ENCODE measurements at places on chromosomes 2 and 18.

GRCh38 chr2:143839456-143839855 is 680.5 kb downstream of the ZEB2 start:
- no peak for DNase-seq

GRCh38 chr18:34495506-34495905 is 214.6 kb upstream of the DTNA start:
- DNase-seq = no peak

GRCh38 chr18:36543991-36544725 is 246.6 kb downstream of the FHOD3 start:
- DNase-seq = no peak

DNA sequence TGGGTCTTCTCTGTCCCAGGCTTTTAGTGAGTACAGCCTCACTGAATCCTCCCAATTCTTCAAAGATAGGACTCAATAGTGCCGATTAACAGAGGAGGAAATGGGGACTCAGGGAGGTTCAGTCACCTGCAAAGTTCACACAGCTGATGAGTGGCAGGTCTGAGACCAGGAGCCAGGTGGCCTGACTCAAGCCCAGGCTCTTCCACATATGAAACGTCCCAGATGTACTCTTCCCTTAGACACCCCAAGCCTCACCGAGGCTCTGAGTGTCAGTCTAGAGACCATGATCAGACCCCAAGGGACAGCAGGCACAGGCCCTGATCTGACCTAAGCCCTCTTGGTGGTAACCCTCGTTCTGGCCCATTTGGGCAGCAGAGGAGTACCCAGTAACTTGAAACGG is 115.2 kb downstream of the INHBB start:
- DNase-seq = no peak

DNA sequence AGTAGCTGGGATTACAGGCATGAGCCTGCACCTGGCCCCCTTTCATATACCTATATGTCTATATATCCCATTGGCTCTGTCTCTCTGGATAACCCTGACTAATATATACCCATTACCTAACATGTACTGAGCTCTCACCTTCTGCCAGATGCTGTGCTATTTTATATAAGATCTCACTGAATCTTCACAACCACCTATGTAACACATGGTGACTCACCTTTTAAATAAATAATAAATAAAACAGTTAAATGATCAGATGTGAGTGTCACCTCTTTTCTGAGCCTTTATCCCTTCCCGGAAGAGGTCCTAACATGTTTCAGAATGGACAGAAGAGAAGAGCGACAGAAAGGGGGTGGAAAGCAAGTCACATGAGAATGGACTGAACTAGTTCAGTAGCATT is 123.1 kb downstream of the SPIRE1 start:
- no peak for DNase-seq

DNA sequence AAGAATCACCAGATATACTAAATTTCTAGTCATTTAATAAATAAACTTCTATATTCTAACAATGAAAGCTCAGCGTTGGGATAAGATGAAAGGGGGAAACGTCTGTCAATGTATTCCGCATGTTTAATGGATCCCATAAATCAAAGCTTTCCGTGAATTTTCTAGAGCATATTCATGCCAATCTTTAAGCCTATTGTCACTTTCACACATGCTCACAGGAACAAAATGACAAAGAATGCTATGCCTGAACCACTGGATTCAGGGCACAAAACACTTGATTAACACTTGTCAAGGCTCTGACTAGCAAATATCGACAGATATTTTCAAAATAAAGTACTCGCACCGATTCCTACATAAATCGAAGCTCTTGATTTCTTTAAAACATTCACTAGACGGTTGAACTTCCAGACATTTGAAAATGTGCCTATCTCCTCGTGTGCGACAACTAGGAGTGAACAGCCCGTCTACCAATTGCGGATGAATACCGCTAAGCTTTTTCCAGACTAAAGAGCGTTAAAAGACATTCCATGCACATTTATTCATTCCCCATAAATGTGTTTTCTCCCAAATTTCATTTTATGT is 1.8 kb downstream of the TLK1 start:
- no peak for DNase-seq

DNA sequence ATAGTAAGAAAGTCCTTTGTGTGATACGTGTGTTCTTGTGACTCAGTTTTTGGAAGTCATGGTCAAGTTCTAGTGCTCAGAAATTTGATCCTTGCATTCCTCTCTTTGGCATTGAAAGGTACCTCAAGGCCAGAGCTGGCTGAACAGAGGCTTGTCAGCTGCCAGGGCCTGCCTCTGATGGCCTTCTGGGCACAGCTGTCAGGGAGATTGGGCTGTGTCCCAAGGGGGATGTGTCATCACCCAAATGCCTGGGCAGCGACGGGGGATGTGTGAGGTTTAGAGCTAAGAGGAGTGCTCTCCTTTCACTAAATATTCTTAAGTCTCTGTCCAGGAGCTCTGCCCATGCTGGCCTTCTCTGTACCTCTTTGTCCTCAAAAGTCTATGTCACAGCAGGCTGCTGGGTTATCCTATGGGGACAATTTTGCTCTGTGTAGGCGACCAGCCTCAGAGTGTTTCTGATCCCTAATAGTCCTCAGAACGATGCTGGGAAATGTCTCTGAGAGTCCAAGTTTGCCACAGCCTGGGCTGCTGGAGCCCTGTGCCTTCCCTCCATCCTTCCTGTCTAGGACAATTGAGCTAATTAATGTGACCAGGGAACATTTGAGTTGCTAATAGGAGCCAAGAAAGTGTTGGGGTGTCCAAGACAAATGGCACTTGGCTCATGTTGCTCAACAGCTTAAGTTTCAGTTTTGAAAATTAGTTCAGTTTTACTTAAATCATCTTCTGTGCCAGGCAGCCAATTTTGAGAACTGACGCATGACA is 115.4 kb upstream of the ZNF521 start:
- no peak for DNase-seq

GRCh38 chr18:62862466-62862865 is 147.1 kb downstream of the PHLPP1 start:
- DNase-seq = no peak

DNA sequence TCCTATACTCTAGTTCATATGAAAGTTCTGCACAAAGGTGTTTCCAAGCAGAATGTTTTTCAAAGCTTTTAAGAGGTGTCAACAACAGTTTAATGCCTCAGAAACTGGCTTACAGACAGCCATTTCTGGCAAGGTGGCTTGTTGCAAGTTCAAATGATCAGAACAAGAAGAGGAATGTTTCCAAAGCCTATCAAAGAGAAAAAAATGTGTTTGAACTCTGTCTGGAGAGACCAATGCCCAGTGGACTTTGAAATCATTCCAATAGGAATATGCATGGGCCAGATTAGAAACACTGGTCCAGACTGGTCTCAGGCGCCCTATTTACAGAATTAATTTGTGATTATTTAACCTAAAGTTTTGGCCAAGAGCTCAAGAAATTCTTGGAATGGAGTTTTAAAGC is 106.2 kb downstream of the CPS1 start:
- DNase-seq = no peak

- no peak for DNase-seq
These were observed 65.2 kb downstream of the CCDC195 start for GRCh38 chr2:224650815-224651439.

GRCh38 chr2:107627926-107628325 is 198.8 kb upstream of the RGPD4 start:
- DNase-seq = no peak

GRCh38 chr18:2337552-2338141 is 233.7 kb downstream of the METTL4 start:
- no peak for DNase-seq

DNA sequence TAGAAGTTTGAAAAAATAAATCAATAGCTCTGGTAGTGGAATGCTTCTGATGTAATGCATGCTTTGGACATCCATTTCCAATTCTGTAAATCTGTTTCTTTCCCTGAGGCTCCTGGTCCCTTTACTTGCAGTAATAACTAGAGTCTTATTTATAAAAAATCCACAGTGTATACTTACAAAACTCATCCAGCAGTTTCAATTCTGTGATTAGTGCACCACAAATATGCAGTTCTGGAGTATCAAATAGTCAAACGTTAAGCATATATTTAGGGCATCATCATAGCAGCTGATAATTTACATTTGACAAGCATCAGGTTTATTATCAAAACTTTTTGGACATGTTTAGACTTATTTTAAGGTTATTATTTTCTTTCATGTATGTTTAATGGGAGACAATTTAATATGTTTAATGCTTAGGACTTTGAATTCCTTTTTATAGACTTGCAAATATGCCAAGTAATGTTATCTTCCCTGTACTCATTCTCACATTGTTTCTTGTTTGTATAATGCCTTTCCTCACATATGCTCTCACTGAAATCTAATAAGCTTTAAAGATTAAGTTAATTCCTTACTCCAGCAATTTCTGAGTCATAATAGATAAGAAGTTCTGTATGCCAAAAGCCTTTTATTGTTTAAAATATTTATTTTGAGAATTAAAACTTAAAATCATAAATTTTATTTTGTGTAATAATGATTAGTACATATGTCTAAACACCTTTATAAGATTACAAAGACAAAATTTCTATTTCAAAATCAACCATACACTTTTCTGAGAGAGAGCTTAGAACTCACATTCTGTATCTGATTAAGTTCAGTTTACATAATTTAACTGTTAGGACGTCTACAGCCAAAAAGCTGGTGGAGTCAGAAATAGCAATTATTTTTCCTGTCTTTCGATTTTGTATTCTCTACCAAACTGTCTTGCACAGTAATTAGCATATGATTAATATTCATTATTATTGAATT is 341.5 kb upstream of the TMEFF2 start:
- DNase-seq = no peak

- no peak for DNase-seq
These were observed 658.7 kb downstream of the KCNJ3 start for GRCh38 chr2:155357172-155357571.

GRCh38 chr18:10511236-10511635 is 14.6 kb upstream of the NAPG start:
- DNase-seq = no peak

- no peak for DNase-seq
These were observed 82.6 kb upstream of the NEDD4L start for GRCh38 chr18:57961411-57961810.

- no peak for DNase-seq
These were observed 12.5 kb downstream of the MARCO start for GRCh38 chr2:118954297-118955060.

DNA sequence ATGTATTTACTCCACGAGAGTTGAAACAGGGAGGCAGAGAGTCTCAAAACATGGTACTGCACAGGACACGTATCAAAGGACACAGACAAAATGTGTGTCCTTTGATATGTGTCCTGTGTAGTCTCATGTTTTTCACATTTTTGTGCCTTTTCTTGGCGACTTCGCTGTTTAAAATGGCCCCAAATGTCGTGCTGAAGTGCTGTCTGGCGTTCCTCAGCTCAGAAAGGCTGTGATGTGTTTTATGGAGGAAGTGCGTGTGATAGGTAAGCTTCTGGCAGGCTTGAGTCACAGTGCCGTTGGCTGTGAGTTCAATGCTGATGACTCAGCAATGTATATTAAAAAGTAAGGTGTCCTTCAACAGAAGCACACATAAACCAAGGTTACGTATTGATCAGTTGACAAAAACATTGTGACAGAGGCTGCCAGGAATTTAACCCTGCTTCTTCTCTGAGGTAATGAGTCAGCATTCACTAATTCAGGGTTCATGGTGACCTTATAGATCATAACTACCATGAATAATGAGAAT is 78.2 kb downstream of the DYSF start:
- DNase-seq = no peak

DNA sequence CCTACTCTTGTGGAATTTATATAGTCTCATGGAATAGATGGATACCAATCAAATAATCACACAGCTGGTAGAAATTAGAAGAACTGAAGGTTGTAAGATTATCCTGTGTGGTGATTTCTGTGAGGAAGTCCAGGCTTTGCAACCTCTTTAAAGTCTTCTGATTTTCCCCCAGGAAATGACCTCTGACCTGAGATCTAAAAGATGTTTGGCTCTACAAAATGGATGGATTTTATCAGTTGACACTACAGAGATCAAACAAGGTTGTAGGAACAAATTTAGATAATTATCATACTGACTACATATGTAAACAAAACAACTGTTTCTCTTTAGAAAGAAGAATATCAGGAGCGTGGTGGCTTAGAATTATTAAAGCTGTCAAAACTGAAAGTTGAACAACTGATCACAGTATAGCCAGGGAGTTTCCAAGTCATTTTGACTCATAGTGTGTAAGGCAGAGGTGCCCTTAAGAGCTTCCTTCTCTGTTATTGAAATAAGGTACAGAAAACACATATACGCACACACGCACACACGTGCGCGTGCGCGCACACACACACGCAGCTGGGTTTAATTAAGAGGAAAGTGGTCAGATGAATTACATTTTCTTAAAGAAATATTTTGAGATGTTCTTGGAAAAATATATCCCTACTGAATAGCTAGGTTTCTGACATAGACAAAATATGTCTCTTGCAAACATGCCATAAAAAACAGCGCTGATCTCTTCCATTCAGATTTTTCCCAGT is 35.5 kb upstream of the PELI1 start:
- no peak for DNase-seq

DNA sequence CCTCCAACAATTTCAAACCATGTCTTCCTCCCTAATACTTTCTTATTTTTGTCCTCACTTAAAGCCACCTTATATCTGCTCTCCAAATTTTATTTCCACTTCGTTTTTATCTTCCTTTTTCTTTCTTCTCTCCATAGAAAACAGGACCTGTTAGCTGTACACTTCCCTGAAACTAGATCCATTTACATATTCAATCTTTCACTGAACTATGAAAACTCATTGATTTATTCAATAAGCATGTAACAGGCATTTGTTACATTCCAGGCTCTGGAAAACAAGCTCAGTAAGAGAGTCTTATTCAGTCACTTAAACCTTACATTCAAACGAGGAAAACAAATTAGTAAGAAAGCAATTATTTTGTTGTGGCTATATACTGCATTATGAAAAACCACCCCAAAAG is 1225.3 kb downstream of the SUCLG1 start:
- DNase-seq = no peak

- DNase-seq = no peak
These were observed 522.9 kb downstream of the TMEM182 start for GRCh38 chr2:103284750-103285149.

GRCh38 chr2:62270728-62271127 is 74.8 kb downstream of the B3GNT2 start:
- DNase-seq = no peak

DNA sequence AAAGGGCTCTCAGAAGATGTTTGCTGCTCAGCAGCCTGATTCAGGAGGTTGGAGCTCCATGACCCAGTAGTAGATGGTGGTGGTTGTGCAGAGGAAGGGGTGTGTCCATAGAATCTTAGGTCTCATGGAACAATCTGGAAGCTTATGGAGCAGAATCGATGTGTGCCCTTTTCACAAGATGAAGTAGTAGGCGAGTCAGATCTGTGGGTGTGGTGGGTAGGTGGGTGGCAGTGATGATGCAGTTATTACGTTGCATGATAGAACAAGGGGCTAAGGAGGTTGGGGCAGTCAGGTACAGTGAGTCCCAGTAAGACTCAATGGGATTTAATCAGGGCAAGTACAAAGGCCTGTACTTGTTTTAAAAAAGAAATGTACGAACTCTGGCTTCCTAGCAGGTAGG is 9.1 kb downstream of the TET3 start:
- DNase-seq = no peak

DNA sequence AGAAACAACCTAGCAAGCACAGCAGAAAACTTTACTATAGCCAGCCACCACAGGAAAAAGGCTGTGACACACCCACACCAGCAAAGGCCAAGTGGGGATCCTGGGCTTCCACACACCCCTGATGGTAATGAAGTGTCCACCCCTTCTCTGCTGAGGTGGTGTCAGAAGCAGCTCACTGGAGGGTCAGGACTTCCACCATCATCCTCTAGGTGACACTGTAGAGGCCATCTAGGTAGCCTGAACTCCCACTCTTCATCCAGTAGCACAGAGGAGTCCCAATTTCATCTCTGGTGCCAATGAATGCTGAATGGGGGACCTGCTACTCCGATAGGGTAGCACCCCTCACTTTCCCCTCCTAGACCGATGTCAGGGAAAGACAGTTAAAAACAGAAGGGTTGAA is 1544.4 kb downstream of the LRP1B start:
- no peak for DNase-seq
